ENCODE measurements at places on chromosomes 5 and 9. TPM values are rescaled to one million over a fixed set of nuclear protein-coding genes. Genes with fewer than 3 reads are reported as not detected.

IFNK gene
- not detected for total RNA-seq

LIFR gene
- 0.12 TPM for total RNA-seq

MACIR gene
- 8.2 TPM for total RNA-seq

ADAMTS16 gene
- not detected for total RNA-seq

PDCD1LG2 gene
- 2.2 TPM for total RNA-seq

DNA sequence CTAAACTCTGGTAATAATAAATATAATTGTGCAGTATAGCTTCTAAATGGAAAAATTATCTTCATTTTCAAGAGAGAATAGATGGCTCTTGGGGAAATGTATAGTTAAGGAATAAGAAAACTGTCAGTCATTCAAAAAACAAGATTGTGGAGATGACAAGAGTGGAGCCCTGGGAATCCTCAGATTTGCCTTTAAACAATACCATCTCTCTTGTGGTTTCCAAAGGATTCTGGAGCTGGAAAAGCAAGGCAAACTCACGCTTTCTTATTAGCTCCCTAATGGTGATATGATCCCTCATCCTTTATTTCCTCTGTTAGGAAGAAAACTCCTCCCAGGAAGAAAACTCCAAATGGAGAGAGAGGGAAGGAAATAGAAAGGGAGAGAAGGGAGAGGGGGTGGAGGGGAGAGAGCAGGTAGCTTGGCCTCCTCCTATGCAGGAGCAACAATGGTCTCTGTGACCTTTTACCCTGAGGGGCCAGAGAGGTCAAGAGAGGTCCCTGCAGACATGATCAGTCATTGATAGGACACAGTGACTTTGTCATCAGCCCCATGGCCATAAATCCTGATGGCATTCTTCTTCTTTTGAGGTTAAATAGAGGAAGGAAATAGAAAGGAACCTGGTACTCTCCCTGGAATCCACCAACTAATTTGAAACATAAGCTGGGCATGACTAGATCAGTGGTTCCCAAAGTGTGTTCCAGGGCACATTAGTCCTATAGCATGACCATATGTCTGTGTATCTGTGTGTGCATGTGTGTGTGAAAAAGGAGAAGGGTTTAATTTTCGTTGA, 312.2 kb downstream of the ARRDC3 start:
- no peak for DNase-seq

GRCh38 chr5:173435447-173435846, 107.2 kb upstream of the STC2 start:
- no peak for DNase-seq

DNA sequence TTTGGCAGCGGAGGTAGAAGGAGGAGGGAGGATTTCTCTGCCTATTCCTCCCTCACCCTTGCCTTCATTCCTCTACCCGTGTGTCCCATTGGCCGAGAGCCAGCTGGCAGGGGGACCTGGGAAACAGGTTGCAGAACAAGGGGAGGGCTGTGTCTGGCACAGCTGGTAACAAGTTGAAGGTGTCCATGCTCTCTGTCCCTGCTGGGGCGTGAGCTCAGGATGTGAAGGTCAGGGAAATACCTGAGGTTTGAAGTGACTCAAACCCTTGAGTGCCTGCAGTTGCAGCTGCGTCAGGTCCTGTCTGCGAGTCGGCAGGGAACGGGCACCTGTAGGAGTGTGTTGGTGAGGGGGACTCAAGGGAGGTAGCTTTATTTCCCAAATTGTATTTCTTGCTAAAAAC, 16.2 kb downstream of the MIGA2 start:
- DNase-seq: no peak

GRCh38 chr9:136629001-136629878, 33.5 kb upstream of the EGFL7 start:
- DNase-seq: no peak

DNA sequence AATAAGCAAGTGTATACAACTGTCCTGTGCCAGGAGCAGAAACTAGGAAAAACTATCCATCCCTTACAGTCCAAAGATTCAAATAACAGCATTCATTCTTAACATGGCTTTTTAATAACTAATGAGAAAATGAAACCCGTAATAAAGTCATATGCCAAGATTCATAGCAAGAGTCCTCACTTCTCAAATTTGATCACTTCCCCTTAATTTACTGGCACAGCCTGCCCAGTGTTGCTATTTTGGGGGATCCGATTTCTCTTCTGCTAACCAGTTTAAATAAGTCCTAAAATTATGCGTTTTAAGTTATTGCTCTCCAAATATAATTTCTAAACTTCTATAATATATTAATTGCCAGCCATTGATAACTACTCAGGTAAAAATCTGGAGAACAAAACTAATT, 177.0 kb upstream of the PTGER4 start:
- no peak for DNase-seq

DNA sequence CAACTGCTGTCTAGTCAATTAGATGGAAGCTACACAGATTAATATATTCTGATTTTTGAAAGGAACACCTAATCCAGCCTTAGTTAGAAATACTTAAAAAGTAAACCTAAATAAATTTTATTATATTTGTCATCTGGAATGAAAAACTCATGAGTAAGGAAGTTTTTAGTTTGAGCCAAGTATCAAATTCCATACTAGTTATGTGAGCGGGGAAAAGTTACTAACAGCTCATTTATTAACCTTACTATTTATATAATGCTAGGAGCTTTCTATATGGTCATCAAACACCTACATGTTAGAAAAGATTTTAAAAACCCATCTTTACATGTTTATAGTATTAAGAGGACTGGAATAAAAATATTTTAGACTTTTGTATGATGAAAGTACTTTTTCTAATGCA, 41.6 kb upstream of the POU5F2 start:
- no peak for DNase-seq

GRCh38 chr5:74201334-74202081, 439.0 kb downstream of the ENC1 start:
- no peak for DNase-seq

DNA sequence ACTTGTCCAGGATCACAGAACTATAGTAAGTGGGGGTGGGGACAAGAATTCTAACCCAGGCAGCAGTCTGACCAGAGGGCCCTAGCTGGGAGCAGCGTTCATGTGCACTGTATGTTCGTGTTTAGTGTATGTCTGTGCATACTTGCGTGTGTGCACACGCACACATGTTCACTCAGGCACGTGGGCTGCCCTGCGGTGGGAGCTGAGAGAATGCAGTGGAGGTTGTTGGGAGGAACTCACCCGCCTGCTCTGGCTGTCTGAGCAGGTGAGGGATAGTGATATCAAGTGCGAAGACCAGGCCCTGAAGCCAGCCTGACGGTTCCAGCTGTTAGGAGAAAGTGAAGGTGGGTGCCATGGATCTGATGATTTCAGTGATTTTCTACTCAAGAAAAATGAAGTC, 942 bp downstream of the DCANP1 start:
- no peak for DNase-seq

DNA sequence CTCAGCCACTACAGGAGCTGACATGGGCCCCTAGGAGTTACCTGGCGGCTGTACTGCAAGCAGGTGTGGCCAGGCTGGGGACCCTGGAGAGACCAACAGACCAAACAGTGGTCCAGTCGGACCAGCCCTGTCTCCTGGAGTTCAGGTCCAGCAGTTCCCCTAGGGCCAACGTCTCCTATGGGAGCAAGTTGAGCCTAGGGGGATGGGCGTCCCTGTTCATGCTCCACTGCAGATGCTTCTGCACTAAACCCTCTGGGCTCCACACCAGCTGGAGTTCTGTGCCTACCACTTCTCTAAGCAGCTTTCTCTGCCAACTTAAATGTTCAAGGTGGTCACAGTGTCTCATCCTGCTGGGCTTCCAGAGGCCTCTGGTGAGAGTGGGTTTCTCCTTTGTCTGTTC, 20.6 kb upstream of the OMD start:
- DNase-seq: no peak

- no peak for DNase-seq
These were observed 424.8 kb upstream of the SMC2 start for GRCh38 chr9:103669296-103669695.

Data from activated CD4-positive, alpha-beta T cell treated with anti-CD3 and anti-CD28 coated beads, Interleukin-2, amount 10 ng/mL, durations not matched to agents 7 days and 5 days (primary cell).